ENCODE measurements at places on chromosomes 6 and 20.

GRCh38 chr6:151029970-151030369, 164.5 kb downstream of the MTHFD1L start:
- DNase-seq, result no peak

GRCh38 chr20:54197621-54198604, 10.0 kb upstream of the PFDN4 start:
- no peak for DNase-seq

GRCh38 chr20:35560541-35560940, 18.7 kb downstream of the ERGIC3 start:
- no peak for DNase-seq

DNA sequence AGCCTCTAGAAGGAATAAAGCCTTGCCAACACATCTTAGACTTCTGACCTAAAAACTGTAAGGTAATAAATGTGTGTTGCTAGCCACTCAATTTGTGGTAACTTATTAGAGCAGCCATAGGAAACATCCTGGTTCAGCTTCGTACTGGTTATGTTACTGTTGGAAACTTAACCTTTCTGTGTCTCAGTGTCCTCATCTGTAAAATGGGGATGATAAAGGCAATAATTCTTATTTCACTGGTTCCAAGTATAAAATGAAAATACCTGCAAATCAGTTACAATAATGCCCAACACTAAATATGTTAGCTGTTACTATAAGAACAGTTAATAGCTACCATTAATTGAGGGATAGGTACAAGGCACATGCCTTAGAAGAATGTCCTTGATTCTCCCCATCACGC, 14.3 kb upstream of the RBPJL start:
- no peak for DNase-seq

- no peak for DNase-seq
Observed at GRCh38 chr6:105326216-105326615, 76.7 kb downstream of the PREP start.

DNA sequence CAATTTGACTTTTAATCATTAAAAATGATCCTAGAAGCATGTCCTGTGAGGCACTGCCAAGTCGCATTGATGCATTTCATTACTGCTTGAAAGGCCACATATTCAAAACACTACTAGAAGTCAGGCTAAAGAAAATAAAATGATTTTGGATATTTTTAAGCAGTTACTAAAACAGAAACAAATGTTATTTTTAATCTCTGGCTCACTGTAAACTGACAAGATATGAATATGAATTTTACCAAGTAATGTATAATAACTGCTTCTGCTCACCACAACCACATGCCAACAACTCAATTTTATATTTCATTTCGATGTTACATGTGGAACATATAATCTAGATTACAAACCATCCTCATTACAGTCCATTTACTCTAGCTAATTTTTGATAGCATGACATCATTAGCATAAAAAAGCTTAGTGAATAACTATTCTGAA, 90.6 kb downstream of the ATXN1 start:
- DNase-seq, result no peak

DNA sequence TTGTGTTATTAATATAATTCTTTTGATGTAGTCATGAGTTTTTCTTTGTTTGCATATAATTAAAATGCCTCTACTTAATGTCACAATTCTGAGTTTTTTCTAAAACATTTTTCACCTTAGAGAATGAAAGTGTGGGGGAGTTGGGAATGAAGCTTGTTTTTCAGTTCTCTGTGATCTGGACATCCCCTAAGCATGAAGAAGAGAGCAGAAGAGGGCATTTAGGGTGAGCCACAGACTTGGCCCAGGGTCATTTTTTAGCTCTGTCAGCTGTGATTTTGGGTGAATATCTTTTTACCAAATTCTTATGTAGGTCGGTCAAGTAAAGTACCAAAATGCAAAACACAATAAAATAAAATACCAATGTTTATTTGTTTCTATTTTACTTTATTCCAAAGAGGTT, 3.9 kb downstream of the OTOR start:
- no peak for DNase-seq

DNA sequence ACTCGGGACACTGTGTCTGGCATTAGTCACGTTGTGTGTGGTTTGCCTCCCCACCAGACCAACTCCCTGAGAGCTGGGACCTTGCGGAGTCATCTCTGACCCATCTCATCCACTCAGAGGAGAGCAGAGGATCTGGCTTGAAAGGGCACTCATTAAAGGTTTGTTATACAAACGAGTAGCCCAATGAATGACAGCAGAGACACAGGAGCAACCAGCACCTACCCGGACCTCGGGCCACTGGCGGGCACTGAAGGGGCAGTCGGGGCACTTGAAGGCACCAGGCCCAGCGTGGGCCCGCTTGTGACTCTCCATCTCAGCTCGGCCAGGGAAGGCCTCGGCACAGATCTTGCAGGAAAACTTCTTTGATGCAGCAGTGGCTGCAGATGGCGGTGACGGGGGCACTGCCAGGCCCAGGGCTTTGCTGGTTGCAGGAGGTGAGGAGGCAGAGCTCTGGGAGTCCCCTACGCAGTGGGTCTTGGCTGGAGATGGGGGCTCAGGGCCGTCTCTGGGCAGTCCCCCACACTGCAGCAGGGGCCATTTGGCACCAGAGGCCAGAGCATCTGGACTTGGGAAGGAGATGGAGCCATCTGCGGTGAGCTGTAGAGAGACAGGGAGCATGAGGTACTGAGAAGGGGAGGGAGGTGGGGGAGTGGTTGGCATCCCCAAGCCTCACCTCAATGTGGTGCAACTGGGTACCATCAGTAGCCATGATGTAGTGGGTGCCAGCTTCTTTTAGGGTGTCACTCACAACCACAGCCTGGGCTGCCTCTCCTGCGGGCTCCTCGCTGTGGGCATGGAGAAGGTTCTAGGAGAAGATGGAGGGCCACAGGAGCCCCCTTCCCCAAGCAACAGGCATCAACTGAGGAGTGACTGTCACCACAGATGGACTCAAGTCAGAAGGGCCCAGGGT, 17.7 kb downstream of the PCIF1 start:
- no peak for DNase-seq

GRCh38 chr20:2698186-2698817, 5.7 kb downstream of the EBF4 start:
- no peak for DNase-seq

- no peak for DNase-seq
Observed at GRCh38 chr6:85163156-85164080, 286.5 kb upstream of the NT5E start.

DNA sequence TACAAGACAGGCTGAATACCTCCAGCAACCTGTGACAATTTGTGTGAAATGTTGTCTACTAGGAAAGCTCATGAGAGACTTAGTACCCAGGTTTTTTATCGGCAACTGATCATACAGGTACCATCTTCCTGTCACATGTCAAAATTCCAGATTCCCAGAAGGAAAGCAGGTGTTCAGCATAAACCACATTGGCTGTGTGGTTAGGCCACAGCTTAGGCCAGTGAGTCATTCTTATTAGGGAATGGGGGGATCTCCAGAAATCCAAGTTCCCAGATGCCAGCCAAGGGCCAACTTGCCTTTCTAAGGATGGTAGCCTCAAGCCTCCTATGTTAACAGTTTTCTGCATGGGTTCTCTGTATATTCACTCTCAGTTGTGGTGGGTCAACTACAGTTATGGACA, 65.9 kb downstream of the FAM184A start:
- DNase-seq, result no peak

GRCh38 chr20:47686545-47686944, 98.7 kb downstream of the SULF2 start:
- DNase-seq, result no peak

GRCh38 chr6:150732765-150733539, 132.6 kb upstream of the MTHFD1L start:
- no peak for DNase-seq

- no peak for DNase-seq
Observed at GRCh38 chr6:53244958-53245357, 96.3 kb upstream of the GCM1 start.

DNA sequence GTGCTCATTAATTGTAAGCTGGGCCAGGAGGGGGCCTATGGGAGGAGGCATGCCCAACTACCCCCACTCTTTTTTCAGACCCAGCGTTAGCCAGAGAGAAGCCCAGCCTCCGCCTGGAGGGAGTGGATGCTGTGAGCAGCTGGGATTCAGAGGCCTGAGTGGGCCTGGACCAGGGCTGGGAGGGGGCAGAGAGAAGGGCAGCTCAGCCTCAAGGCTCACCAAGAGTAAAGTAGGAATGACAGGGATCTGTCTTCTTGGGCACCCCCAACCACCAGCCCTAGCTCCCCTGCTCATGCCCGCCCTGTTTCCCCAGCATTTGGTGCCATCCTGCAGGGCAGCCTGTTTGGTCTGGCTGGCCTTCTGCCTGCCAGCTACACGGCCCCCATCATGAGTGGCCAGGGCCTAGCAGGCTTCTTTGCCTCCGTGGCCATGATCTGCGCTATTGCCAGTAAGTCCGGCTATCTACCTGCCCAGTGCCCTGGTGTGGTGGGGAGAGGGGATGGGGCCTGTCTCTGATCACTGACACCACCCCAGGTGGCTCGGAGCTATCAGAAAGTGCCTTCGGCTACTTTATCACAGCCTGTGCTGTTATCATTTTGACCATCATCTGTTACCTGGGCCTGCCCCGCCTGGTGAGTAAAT, 6.8 kb downstream of the SLC29A1 start:
- DNase-seq, result no peak

DNA sequence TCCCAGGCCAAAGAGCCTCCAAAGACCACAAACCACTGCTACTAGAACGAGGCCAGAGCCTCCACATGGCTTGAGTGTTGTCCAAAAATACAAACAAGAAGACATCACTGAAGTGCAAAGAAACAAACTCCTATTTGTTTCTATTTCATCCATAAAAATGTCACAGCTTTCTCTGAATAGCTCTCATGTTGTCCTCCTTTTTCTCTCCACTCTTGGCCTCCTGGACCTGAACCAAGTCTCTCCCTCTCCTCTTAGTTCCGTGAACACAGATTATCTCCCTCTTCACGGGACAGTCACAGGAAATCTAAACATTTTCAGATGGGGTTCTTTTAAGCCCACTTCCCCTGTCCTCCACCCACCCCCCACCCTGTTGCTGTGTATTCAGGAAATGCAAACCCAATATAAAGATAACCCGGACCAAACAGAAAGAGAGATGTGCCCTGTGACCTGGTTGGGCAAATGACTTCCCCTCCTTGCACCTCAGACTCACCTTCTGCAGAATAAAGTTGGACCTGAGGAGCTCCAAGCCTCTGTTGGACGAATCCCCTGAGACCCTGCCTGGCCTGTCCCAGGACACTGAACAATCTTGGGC, 75.8 kb upstream of the MRPS10 start:
- DNase-seq, result no peak

GRCh38 chr6:3542032-3542640, 85.3 kb upstream of the SLC22A23 start:
- no peak for DNase-seq

DNA sequence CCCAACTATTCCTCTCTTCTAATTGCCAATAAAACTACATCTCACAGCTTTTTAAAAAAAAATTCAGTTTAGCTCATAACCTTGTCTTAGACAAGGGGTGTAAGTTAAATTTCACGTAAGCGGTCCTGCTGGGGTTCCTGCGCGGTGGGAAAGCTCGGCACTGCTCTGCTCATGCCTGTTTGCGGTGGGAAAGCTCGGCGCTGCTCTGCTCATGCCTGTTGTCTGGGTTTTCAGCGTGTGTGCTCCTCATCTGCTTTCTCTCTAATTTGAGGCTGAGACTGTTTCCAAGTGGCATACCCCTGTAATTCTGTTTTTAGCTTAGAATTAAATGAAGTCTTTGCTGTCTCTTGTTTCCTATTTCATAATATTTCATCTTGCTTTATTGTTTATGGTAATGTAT, 18.6 kb downstream of the ARID1B start:
- no peak for DNase-seq

DNA sequence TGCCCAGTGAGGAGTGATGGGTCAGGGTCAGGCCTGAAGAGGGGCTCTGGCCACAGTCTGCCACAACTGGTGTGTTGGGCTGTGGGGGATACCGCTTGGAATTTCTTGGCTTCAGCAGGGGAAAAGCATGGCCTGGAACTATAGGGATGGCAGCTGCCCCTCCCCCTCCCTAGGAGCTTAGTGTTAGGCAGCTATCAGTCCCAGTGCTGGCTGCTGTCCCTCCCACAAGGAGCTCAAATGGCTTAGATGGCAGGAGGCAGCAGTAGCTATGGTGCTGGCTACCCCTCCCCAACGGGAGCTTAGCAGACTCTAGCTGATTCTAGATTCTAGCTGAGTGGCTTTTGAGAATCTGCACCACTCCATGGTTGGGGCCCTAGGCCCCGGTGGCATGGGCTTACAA, 414.5 kb upstream of the HSF2 start:
- no peak for DNase-seq

DNA sequence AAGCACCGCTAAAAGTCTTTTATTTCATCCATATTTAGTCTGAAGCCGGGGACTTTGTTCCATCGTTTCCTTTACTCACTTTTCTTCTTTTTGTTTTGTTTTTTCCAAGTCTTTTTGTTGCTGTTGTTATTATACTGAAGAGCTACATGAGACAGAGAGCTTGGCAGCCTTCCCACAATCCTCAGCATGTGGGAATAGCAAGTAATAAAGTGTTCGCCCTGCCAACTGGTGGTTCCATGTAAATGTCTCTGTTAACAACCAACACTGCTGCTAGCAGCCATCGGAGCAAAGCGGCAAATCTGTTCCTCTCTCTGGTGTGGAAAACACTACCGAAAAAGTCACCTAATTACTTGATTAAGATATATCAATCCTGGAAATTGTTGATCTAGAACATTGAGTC, 437.8 kb upstream of the ID4 start:
- no peak for DNase-seq

- DNase-seq, result no peak
Observed at GRCh38 chr6:163986313-163986712, 571.8 kb downstream of the QKI start.

- no peak for DNase-seq
Observed at GRCh38 chr6:53910834-53911233, 116.0 kb downstream of the LRRC1 start.

- no peak for DNase-seq
Observed at GRCh38 chr6:131789219-131789618, 18.6 kb upstream of the ENPP1 start.

GRCh38 chr6:2387445-2387844, 142.0 kb upstream of the GMDS start:
- DNase-seq, result no peak

- peak; percentile 41 for DNase-seq
Observed at GRCh38 chr6:107866606-107867301, 42.6 kb upstream of the SCML4 start.

DNA sequence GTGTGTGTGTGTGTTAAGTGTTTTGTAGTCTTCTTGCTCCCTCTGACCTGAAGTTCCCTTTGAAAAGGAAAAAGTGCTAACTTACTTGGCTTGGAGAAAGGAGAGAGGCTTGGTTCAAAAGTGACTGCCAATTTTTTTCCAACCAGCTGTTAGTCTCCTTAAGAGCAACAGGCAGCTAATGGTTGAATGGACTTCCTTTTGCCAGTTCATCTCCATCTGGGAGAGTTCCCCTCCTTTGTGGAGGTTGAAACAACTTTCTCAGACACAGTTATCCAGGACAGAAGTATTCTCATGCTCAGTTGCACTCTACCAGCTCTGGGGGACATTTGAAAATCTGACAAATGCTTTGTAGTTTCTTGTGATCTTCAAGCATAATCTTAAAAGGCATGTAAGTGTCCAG, 4.5 kb downstream of the RIPOR2 start:
- DNase-seq, result no peak
